ENCODE measurements at places on chromosomes 16 and 17. TPM values are rescaled to one million over a fixed set of nuclear protein-coding genes. Genes with fewer than 3 reads are reported as not detected.

PRSS27 gene
- total RNA-seq = 2.2 TPM

CTRB2 gene
- total RNA-seq = not detected

NPIPA2 gene
- 2.0 TPM for total RNA-seq

GP2 gene
- total RNA-seq = not detected

ITGA2B gene
- 1.6 TPM for total RNA-seq

CPNE7 gene
- total RNA-seq = 47.2 TPM

TRIM72 gene
- not detected for total RNA-seq

SCNN1B gene
- total RNA-seq = 0.34 TPM

OTOP3 gene
- total RNA-seq = not detected

OR1F1 gene
- total RNA-seq = 0.76 TPM

FAAP100 gene
- total RNA-seq = 20.1 TPM

ACSM2A gene
- total RNA-seq = not detected
